ENCODE measurements at places on chromosomes 11 and 22. TPM values are rescaled to one million over a fixed set of nuclear protein-coding genes. Genes with fewer than 3 reads are reported as not detected.

- no peak for DNase-seq
Measured at GRCh38 chr11:114685097-114685496, 6.8 kb downstream of the NXPE2 start.

GRCh38 chr11:68120273-68121066 is 718 bp downstream of the CHKA start:
- no peak for DNase-seq

DNA sequence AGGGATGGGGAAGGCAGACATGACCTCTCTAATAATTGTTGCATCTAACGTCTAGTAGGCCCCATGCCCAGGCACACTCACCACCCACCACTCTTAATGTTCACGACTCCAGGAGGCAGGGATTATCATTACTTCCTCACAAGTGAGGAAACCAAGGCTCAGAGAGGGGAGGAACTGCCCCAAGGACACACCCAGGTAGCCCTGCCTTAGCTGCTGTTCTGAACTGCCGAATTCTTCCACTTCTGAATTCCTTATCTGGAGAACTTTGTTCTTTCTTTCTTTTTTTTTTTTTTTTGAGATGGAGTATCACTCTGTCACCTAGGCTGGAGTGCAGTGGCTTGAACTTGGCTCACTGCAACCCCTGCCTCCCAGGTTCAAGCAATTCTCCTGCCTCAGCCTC is 16.7 kb downstream of the SLCO2B1 start:
- no peak for DNase-seq

DNA sequence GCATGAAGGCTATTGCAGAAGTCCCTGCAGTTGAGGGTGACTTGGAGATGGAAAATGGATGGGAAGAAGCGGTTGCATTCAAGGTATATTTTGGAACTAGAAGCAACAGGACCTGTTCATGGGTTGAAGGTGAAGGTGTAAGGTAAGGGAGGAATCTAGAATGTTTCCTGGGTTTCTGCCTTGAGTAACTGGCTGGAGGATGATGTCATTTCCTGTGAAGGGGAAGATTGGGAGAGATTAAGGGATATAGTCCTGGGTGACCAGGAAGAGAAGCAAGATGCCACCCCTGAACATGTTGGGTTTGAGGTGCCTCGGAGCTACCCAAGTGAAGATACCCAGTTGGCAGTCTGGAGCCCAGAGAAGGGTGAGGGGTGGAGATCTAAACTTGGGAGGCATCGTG is 12.1 kb upstream of the MOGAT2 start:
- no peak for DNase-seq

- no peak for DNase-seq
Measured at GRCh38 chr11:80083531-80083951, 642.7 kb upstream of the TENM4 start.

The SHANK3 gene
- polyA plus RNA-seq, result 13.6 TPM

GRCh38 chr11:6576471-6577373 is 26.7 kb downstream of the RRP8 start:
- DNase-seq, result no peak

The APOL3 gene
- polyA plus RNA-seq, result 15.7 TPM

The GGTLC2 gene
- polyA plus RNA-seq, result not detected

DNA sequence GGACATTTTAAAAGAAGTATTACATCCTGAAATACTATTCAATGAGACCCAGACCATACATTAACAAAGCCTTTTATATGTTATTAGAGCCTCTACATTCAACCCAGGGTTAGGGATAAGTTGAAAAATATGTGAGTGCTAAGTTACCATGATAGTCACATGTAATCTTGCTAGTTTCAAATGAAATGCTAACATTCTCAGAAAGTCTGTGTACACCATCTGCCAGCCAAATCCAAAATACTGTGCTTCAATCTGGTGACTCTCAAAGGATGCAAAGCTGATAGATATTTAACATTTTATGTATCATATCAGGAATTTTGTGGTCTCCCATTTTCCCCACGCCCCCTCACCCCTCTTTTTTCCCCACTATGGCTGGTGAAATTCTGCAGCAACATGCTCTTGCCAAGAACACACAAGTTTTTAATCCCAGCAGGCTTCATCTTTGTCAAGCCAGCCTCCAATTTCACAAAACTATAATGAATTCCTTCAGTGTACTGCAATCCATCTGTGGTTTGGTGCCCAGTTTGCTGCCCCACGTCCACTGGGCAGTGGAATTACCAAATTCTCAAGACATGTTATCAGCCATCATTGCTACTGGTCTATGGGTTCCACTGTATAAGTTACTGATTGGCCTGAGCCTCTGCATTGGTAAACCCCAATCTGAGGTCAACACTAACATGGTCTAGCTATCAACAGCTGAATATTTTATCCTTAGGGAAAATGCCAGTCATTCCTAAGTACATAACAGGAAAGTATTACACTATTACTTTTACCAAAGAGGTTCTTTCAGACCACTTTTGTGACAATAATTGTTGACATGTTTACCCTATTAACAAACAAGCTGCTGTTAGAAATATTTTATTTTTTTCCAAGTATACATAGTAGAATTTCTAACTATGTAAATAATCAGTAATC is 1.5 kb upstream of the PICALM start:
- DNase-seq, result no peak

GRCh38 chr11:111938687-111939160 is 1.6 kb downstream of the DIXDC1 start:
- DNase-seq, result no peak

DNA sequence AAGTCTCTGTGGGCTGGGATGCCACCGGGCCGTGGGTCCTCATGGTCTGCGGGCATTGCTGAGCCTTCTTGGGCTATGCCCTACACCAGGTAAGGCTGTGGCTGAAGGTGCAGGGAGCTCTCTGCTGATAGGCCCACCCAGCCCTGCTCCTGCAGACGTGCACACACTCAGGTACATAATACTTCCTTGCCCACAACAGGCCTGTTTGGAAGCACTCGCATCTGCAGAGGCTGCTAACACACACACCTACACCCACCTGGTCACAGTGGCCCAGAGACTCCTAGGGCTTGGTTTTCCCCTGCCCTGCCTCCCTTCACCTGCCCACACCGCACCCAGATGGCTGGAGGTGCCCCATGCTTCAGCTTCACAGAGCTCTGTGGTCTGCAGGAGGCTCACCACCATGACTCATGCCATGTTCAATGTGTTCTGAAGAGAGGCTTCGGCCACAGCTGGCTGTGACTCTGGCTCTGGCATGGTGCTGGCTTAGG is 72.8 kb upstream of the KCNQ1OT1 start:
- DNase-seq, result no peak

The OR4X2 gene
- polyA plus RNA-seq, result not detected

The SCARF2 gene
- polyA plus RNA-seq, result 15.7 TPM

- DNase-seq, result no peak
Measured at GRCh38 chr22:50367778-50368500, 24.8 kb downstream of the PPP6R2 start.

- no peak for DNase-seq
Measured at GRCh38 chr11:95256321-95256779, 25.3 kb upstream of the SESN3 start.

- DNase-seq, result no peak
Measured at GRCh38 chr11:16412525-16413172, 56.3 kb upstream of the SOX6 start.

- no peak for DNase-seq
Measured at GRCh38 chr11:128498721-128499245, 88.6 kb downstream of the ETS1 start.

- DNase-seq, result no peak
Measured at GRCh38 chr11:118629761-118630661, 22.6 kb downstream of the PHLDB1 start.

DNA sequence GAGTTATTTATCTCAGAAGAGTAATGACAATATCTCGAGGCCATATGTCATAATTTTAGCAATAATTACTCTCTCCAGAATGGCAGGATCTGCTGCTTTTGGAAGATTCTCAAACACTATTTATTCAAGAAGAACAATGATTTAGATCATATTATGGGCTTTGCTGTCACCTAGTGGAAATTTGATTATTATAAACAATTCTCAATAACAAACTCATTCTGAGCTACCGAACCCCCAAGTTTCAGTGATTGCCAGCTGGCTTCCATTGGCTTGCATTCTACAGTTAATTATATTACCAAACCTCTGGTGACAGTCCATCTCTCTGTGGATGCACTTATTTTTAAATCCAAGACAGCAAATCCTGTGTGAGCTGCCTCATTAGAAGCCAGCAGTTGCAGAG is 27.9 kb upstream of the SLC36A4 start:
- DNase-seq, result no peak

DNA sequence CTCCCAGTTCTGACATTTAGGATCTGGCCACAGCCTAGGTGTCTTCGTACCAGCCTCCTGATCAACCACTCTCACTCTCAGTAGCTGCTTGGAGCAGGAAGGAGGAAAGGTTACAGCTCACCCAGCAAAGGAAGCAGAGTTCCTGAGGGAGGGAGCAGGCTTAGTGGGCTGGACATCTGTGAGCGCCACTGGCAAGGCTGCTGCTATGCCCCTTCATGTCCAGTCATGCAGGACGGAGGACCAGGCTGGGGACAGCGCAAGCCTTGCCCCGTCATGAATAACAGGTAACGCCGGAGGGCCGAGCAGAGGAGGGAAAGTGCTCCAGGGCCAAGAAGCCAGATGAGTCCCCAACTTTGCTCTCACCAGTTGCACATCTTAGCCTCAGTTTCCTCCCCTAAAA is 25.8 kb downstream of the TPST2 start:
- DNase-seq, result no peak

DNA sequence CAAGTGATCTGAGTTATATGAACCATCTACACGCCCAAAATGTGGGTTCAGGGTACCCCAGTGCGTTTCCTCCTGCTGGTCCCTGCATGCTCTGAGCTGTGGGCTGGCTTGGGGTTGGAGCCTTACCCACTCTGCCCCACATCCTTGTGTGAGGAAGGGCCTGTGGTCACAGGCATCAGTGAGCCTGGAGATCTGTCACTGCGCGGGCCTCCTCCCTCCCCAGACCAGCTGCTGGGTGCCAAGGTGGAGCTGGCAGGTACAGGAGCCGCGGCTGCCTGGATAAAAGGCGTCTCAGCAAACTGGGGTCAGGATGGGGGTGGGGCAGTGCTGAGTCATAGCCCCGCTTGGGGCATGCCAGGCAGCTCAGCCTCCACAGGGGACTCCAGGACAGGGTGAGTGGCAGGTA is 17.9 kb downstream of the GNAZ start:
- no peak for DNase-seq

DNA sequence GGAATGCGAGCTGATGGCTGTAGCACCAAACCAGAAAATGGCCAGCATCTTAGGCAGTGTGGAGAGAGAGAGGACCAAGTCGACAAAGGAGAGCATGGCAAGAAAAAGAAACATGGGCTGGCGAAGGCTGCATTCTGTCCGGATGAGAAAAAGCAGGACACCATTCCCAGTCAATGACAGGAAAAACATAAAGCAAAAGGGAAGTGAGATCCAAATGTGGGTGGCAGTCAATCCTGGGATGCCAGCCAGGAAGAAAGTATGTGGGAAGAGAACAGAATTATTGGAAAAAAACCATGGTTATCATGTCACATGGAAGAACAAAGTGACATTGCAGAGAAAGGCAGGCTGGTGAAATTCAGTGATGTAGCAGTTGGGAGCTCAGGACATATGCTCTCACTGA is 36.9 kb upstream of the OR56A1 start:
- DNase-seq, result no peak

GRCh38 chr11:125483592-125483991 is 12.5 kb downstream of the FEZ1 start:
- DNase-seq, result no peak

The GAL gene
- polyA plus RNA-seq, result 0.23 TPM

The RASGRP2 gene
- 2.6 TPM for polyA plus RNA-seq

- DNase-seq, result no peak
Measured at GRCh38 chr22:38069372-38070249, 12.4 kb downstream of the PICK1 start.

The MS4A4E gene
- 0.76 TPM for polyA plus RNA-seq

DNA sequence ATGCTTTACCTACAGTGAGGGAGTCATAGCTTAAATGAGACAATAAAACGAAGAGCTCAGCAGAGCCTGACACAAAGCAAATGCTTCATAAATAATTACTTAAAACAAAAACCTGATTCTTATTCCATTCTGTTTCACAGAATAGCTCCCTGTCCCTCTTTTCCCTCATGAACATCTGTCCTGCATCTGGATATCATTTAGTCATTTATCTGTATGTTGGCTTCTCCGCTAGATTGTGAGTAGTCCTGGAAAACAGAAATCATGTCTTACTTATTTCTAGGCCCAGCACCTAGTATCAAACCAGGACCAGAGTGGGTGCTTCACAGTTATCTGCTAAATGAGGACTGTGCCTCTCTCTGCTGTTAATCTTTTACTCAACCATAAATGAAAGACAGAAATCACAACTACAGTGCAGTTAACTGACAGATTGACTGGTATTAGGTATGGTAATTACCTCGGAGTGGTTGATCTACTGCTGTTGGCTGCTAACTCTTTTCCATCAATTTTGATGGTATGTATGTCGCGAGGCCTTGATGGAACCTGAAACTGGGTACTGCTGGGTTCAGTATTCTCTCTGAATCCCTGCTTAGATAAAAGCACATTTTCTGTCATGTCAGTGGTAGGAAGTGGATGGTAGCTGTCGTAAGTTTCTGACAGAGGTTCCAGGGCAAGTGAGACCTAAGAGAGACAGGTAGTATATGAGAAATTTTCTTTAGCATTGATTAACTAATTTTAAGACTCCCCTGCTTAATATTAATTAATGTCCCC is 31.5 kb downstream of the C2CD3 start:
- no peak for DNase-seq

GRCh38 chr11:76856571-76856970 is 4.1 kb upstream of the ACER3 start:
- DNase-seq, result no peak

The EHF gene
- 24.6 TPM for polyA plus RNA-seq

DNA sequence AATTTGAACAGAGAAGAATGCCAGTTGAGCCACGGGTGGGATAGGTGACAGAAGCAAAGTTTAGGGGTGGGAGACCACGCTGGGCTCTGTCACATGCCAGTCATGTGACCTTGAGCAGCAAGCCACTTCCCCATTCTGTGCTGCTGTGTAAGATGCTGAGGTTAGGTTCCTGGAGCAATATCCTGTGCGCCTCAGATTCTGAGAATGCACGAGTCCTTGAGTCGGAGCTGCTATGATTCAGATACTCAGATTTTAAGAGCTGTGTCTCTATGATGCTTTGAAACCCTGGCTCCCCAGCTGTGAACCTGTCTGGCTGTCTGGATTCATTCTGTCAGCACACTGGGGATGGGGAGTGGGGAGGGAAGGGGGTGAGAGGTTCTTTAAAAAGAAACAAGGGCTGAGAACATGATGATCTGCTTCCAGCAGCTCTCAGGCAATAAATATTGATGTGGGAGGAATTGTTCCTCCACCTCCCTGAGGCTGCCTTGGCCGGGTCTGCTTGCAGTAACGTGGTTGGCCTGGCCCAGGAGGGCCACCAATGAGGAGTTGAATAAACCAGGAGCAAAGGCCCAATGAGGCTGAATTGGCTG is 24.0 kb downstream of the SLCO2B1 start:
- no peak for DNase-seq
